ENCODE measurements at places on chromosomes 1 and 21. TPM values are rescaled to one million over a fixed set of nuclear protein-coding genes. Genes with fewer than 3 reads are reported as not detected.
A peak's percentile ranks its signal among the peaks of the same experiment; 100 is the strongest.

DNA sequence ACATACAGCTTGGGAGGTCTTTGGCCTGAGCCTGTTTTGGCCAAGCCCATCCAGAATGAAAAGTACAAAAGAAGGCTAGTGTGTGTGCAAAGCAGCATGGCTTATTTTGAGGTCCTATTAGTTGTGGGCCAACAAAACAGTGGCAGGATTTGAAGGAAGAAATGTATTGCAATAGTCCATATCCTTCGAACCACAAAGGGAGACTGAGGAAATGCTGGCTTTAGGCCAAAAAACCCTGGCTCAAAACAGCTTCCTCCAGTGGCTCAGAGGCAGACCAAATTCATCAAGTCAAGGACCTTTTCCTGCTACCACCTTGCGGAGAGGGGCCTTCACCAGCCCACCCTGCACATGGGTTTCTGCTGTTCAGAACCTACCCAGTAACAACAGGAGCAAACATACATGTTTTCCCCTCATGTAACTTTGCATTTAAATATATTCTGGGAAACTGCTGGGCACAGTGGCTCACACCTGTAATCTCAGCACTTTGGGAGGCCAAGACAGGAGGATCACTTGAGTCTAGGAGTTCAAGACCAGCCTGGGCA lies 43.3 kb downstream of the VPS26C start:
- no peaks in the 10 kb centered on the region for H3K27me3 ChIP-seq
- H3K27ac ChIP-seq, result no peak overlapping the region
- peaks cover 25% of the 10 kb centered on the region for H3K36me3 ChIP-seq
- peaks cover 6% of the 10 kb centered on the region for H3K4me1 ChIP-seq
- no peak overlapping the region for H3K4me3 ChIP-seq

The KRTAP13-1 gene
- total RNA-seq, result not detected

DNA sequence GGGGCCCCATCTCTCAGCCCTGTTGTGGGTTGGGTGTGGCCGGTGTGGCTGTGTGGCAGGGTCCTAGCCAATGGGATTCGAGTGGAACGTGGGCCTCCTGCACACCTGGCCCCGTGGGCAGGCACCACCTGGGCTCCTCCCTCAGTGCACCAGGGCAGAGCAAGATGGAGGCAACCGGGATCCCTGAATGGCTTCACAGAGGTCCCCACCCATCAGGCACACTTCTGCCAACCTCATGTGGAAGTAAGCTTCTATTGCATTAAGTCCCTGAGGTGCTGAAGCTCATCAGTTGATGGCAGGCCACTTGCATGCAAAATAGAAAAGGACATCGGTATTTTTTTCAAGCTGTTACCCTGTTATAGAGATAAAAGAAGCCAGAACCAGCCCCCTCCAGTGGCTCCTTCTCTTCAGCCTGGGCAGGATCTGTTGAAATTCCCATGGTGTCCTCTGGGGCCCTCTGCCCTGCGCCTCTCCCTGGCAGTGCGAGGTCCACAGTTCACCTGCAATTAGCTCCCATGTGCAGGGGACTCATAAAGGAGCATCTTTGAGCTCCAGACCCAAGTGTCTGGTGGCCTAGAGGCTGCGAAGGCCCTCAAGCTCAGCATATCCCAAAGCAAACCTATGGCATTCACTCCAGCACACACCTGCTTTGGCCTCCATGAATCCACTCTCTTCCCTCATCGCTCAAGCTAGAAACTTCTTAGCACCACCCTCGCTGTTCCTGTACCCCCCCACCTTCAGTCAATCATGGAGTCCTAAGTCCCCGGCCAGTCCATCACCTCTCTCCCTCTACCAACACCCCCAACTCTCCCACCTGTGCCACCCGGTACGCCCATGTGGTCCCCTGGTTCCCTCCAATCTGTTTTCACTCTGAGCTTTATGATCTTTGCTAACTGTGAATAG lies 2.1 kb upstream of the SLC45A1 start:
- H3K36me3 ChIP-seq, result no peaks in the 10 kb centered on the region
- no peak overlapping the region for H3K27ac ChIP-seq
- no peak for DNase-seq
- no peak overlapping the region for H3K4me3 ChIP-seq
- H3K27me3 ChIP-seq, result no peaks in the 10 kb centered on the region

GRCh38 chr1:214446772-214447556 lies 104.4 kb downstream of the PTPN14 start:
- peak overlapping the region; percentile 61 for H3K27ac ChIP-seq
- no peak overlapping the region for H3K4me3 ChIP-seq
- peak; percentile 32 for DNase-seq

GRCh38 chr1:203663294-203663693 lies 36.7 kb downstream of the ATP2B4 start:
- H3K36me3 ChIP-seq, result no peaks in the 10 kb centered on the region
- H3K4me1 ChIP-seq, result peaks cover 37% of the 10 kb centered on the region
- H3K27me3 ChIP-seq, result no peaks in the 10 kb centered on the region
- H3K27ac ChIP-seq, result no peak overlapping the region
- no peak for DNase-seq

The WDR64 gene
- total RNA-seq, result not detected

The DMBX1 gene
- not detected for total RNA-seq

The CLDN8 gene
- not detected for total RNA-seq
